Glomerular endothelial cell (primary cell): ENCODE measurements at places on chromosomes 16 and 17. TPM values are rescaled to one million over a fixed set of nuclear protein-coding genes. Genes with fewer than 3 reads are reported as not detected.

CCL14 gene
- total RNA-seq: 5.6 and 11.2 TPM in 2 replicates

GRCh38 chr16:27641260-27641659 is 91.3 kb downstream of the KATNIP start:
- DNase-seq: no peak

- no peak for DNase-seq
These were observed 116.9 kb downstream of the TANC2 start for GRCh38 chr17:63082952-63083351.

DNA sequence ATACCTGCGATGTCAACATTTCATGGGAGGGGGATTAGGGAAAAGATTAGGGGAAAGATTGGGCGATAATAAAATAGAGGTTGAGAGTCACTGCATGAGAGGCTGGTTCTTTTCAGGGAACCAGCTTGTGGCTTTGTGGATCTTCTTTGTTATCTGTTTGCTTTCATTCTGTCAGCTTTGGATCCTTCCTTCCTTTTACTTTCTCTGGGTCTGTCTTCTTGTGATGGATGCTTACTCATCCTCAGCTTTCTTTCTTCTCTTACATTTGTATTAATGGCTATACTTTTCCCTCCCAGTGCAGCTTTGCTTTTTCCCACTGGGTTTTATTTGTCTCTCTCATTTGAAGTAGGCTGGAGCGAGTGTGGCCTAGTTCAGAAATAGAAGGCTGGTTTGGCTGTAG is 47.1 kb downstream of the RPTOR start:
- no peak for DNase-seq
